T-helper 17 cell (primary cell): ENCODE measurements at places on chromosomes 11 and 22.

- no peak for DNase-seq
Observed at GRCh38 chr11:698493-699115, 3.0 kb downstream of the TMEM80 start.

DNA sequence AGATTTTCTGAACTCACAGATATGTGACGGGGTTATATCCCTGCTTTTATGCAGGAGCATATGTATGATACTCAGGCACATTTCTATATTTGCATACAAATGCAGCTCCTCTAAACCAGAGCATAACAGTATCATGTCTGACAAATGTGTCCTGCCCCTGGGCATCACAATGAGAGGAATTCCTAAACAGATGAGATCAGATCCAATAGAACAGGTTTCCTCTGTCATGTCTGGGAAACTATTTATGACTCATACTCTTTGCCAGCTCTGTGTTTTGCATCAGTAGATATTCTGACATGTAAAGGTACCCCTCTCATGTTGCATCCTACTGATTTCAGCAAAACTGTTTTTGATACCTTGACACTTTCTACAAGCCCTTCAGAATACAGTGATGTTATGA lies 29.4 kb downstream of the SYT9 start:
- no peak for DNase-seq

DNA sequence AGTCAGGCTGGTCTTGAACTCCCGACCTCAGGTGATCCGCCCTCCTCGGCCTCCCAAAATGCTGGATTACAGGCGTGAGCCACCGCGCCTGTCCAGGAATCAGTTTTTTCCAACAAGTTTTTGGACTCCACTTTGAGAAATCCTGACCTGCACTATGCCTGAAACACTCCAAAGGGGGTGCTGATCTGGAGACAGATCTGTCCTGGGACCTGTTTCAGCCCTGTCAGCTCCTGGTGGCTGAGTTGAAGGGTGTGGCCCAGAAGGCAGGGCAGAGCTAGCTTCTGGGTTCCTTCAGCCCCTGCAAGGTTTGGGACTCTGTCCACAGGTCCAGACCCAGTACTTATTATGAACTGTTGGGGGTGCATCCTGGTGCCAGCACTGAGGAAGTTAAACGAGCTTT lies 1.2 kb downstream of the DNAJC4 start:
- DNase-seq, result no peak

- DNase-seq, result no peak
Observed at GRCh38 chr11:69646493-69647389, 5.8 kb downstream of the CCND1 start.

DNA sequence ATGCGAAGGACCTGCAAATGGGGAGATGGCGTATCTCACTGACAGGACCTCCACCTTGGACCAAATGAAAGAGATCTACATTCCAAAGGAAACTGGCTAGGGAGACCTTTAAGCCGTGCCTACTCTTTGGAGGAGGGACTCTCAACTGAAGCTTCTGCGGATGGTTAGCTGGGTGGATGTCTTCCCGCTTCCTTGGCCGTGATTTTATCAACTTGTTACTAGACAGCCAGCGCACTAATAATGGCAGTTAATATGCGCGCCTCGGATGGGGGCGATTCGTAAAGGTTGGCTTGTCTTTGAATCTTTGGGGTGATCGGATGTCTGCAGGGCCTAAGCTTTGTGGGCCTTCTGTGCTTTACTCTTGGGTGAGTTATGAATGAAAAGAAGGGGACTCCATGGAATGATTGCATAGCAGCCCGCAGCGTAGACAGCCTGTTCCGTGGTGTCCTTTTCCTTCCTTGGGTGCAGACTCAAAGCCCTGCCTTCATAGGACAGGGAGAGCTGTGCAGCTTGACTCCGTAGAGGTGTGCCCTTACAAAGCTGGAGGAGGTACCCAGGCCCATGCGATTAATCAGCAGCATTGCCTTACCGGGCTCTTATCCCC lies 1.5 kb downstream of the ZNRF3 start:
- no peak for DNase-seq

DNA sequence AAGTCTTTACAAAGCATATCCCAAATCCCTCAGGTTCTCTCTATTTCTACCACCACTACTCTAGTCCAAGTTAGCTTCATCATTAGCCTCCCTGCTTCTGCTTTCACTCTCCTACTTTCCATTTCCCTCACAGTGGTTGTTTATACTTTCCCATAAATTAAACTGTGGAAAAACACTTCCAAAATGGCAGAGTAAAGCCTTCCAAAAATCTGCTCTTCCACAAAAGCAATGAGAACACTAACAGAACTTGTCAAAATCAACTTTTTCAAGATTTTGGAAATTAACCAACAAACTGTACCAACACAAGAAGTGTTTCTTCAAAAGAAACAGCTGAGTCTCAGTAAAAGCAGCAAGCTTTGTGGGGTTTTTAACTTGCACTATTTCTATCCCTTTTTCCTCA lies 71.8 kb downstream of the TTC28 start:
- DNase-seq, result no peak

- DNase-seq, result no peak
Observed at GRCh38 chr11:99960536-99960935, 726.6 kb upstream of the ARHGAP42 start.

GRCh38 chr22:43136255-43136654 lies 6.9 kb downstream of the MCAT start:
- peak; percentile 36 for DNase-seq

- DNase-seq, result no peak
Observed at GRCh38 chr11:77732143-77732542, 88.4 kb downstream of the RSF1 start.

GRCh38 chr22:37197451-37198257 lies 9.6 kb upstream of the C1QTNF6 start:
- DNase-seq, result no peak
